ENCODE measurements at places on chromosomes 16 and 17. TPM values are rescaled to one million over a fixed set of nuclear protein-coding genes. Genes with fewer than 3 reads are reported as not detected.

DNA sequence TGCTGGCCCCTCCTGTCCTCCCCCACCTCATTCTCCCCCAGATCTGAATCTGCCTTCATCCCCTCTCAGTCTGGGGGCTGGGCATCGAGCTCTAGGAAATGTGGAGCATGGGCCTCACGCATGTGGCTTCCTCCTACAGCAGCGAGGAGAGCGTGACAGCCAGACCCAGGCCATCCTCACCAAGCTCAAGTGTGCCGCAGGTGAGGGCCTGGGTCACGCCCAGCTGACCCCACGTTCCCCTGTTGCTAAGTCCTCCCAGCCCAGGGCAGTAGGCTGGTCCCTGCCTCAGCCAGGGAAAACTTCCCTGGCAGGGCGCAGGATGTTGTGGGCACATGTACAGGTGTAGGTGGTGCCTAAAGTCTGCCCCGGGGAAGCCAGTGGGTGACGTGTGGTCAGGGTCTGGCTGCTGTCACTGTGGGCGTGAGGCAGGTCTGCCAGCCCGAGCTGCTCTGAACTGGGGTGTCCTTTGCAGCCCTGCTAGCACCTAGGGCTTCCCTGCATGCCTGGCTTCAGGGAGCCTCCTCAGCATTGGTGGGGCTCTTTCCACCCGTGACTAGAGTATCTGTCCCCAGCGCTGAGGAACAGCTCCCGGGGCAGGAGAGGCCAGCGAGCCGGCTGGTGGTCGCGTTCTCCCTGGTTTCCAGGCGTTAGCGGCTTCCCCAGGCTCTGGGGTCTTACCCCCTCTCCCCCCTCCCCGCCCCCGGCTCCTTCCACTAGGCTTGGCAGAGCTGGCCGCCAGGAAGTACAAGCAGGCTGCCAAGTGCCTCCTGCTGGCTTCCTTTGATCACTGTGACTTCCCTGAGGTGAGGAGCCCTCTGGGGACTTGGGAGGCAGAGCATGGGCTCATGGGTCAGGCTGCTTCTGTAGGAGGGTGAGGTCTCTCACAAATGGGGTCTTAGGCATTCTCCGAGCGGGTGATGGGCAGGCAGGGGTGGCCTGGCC, 3.6 kb downstream of the GPS1 start:
- DNase-seq, result no peak

DNA sequence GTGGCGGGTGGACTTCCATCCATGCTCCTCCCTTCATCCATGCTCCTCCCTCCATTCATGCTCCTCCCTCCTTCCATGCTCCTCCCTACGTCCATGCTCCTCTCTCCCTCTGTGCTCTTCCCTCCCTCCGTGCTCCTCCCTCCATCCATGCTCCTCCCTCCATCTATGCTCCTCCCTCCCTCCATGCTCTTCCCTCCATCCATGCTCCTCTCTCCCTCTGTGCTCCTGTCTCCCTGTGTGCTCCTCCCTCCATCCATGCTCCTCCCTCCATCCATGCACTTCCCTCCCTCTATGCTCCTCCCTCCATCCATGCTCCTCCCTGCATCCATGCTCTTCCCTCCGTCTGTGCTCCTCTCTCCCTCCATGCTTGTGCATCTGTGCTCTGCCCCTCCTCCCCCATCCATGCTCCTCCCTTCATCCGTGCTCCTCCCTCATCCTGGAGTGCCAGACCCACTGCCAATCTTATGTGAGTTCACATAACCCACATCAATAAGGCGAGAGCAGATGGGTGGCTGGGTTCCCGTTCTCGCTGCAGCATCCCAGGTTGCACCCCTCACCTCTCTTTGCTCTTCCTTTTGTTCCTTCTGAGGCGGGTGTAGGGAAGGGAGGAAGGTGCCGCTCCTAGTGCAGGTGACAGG, 22.8 kb downstream of the KSR1 start:
- DNase-seq, result no peak

- DNase-seq, result no peak
These were observed 30.8 kb downstream of the PLCD3 start for GRCh38 chr17:45101546-45101882.

- DNase-seq, result no peak
These were observed 1.2 kb upstream of the MGAT5B start for GRCh38 chr17:76866774-76867577.

HS3ST4 gene
- polyA plus RNA-seq, result not detected
